ENCODE measurements at places on chromosomes 13 and 19.
A peak's percentile ranks its signal among the peaks of the same experiment; 100 is the strongest.

- no peak for DNase-seq
These were observed 818.0 kb upstream of the SLC10A2 start for GRCh38 chr13:103884101-103884723.

DNA sequence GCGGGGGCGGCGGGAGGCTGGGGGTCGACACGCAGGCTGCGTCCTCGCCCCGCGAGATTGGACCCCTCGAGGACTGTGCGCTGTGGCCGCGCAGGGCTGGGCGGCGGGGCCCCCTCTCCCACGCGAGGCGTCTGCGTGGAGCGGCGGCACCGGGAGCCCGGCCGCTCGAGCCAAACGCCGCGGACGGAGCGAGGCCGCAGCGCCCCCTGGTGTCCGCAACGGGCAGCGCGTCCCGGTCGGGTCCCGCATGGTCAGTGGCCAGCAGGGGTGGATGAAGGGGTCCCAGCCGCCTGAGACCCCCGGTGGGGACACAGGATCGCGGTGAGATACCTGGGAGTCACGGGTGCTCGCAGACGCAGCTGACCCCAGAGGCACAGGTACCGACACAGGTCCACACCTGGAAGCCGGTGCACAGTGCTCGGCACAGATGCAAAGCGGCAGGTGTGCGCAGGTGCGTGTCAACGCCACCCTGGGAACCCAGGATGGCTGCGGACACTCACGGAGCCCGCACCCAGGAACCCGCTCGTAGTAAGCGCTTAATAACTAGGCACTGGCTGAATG, 2.1 kb upstream of the CIRBP start:
- peak; percentile 75 for DNase-seq

DNA sequence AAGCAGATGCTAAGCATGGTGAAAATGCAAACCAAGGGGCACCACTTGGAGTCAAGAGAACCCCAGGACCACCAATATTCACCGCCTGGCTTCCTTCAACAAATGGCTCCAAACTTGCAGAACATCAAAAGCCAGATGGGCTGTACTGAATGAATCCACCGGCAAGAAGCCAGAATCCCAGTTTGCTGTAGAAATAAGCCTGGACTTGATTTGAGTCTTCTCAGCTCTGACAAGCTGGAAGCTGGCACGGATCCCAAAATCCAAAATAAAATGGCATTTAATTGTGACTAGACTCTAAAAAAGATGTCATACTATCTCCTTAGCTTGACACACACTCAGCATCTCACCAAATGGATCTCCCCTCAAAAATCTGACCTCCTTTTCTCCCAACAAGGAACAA, 11.9 kb downstream of the EFNB2 start:
- DNase-seq: no peak

DNA sequence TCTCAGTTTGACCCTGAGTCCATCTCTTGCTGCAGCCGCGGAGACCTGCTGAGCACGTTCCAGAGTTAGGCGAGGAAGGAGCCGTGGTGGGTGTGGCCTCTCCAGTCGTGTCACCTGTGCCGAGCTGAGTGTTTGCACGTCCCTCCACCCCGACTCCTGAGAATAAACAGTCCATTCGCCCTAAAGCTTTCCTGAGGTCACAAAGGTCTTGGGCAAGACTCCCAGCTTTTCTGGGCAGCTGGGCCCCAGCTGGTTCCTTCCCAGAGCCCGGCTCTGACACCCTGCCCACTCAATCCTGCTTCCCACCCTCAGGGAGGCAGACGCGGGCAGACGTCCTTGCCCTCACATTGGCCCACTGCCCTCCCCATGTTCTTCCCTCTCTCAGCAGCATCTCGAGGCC, 142.2 kb downstream of the KCTD15 start:
- DNase-seq: no peak

DNA sequence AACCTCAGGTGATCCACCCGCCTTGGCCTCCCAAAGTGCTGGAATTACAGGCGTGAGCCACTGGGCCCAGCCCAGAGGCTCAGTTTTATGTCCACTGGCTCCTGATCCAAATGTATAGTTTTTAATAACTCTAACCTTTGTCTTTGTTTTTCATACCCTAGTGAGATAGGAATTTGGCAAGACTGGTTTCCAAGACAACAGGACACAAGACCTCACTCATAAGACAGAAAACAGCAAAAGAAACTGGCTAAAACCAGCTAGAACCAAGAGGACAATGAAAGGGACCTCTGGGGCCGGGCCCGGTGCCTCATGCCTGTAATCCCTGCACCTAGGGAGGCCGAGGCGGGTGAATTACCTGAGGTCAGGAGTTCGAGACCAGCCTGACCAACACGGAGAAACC, 27.6 kb downstream of the CPT1C start:
- no peak for DNase-seq

DNA sequence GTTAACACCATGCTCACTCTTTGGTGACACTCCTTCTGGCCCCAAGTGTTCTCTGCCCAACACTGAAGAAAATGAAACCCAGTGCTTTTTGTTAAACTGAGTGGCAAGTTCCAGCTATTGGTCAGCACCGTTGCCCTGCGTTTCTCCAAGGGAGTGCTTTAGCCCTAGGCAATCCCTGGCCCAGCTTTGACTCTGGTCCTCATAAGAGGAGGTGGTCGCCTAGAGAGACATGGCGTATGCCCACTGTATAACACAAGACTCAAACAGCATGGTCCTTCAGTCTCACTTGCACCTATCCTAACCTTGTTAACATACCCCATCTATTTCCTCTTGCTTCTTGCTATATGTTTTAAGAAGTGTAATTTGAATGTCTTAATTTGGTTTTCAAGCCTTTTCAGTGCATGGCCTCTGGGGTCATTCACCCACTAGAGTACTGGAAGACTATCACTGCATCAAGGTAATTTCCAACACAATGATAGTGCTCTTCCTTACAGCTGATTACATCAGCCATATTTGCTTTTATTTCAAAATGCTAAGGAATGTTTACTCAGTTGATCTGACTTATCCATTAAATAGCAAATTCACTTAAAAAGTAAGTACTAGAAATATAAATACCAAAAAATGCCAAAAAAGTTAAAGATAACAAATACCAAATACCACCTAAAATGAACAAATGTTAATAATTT, 190.5 kb upstream of the SOX21 start:
- DNase-seq: no peak

GRCh38 chr19:47112166-47112996, 1.2 kb downstream of the ZC3H4 start:
- peak; percentile 86 for DNase-seq

DNA sequence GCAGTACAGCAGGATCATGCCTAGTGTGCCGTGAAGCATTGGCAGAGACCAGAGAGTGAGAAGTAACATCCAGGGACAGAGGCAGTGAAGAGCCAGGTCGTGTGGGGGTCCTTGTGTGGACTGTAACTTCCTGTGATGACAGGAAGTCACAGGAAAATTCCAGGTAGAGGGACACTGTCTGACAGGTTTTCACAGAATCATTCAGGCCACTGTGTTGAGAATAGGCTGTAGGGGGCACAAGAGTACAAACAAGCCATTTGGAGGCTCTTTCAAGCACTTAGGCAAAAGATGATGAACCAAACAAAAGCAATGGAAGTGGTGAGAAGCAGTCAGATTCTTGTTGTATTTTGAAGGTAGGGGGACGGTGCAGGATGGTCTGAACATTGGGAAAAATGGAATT, 46.4 kb downstream of the N4BP2L1 start:
- no peak for DNase-seq
